Heart right ventricle (tissue), 16 donors: ENCODE measurements at places on chromosomes 13 and 19. TPM values are rescaled to one million over a fixed set of nuclear protein-coding genes. Genes with fewer than 3 reads are reported as not detected.

GRCh38 chr13:108834193-108834592, 204.8 kb downstream of the MYO16 start:
- no peaks in the 10 kb centered on the region for H3K36me3 ChIP-seq
- H3K27ac ChIP-seq, result no peak overlapping the region
- DNase-seq, result no peak
- H3K4me1 ChIP-seq, result no peaks in the 10 kb centered on the region
- H3K4me3 ChIP-seq, result no peak overlapping the region
- no peaks in the 10 kb centered on the region for H3K27me3 ChIP-seq

DNA sequence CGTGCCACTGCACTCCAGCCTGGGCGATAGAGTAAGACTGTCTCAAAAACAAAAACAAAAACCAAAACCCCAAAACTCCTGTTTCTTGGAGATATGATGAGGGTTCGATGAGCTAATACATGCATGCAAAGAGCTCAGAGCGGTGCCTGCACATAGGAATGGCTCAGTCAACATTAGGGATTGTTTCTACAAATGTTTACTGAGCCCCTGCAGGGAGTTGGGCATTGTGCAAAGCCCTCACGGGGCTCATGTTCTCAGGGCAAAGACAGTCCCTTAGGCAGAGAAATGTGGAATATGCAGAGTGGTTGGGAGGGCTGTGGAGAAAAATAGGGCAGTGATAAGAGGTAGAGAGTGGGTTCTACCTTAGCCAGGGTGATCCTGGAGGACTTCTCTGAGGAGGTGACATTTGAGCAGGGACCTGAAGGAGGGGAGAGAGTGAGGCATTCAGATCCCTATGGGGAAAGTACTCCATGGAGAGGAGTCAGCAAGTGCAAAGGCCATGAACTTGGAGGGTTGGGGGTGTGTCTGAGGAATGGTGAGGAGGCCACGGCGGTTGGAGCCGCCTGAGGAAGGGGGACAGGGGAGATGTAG, 1.5 kb upstream of the EHD2 start:
- no peak overlapping the region for H3K27ac ChIP-seq
- peaks cover 22% of the 10 kb centered on the region for H3K27me3 ChIP-seq
- H3K36me3 ChIP-seq, result peaks cover 4% of the 10 kb centered on the region
- peaks cover 18% of the 10 kb centered on the region for H3K4me1 ChIP-seq
- H3K4me3 ChIP-seq, result no peak overlapping the region
- DNase-seq, result no peak

DNA sequence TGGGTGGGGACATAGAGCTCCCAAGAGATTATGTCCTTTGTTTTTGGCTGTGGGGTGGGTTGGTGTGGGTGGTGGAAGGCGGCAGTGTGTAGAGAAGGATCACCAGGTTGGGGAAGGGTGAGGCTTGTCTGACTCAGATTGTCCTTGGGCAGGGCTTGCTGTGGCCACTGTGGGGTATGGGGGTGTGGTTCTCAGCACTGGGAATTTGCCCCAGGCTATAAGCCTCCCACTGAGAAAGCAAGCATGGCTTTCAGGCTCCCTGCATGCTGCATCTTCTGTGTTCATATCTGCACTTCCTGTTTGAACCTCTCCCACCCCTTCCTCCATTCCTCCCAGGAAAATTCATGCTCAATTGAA, 34.9 kb downstream of the DNAJC15 start:
- no peak overlapping the region for H3K4me3 ChIP-seq
- H3K27ac ChIP-seq, result no peak overlapping the region
- H3K27me3 ChIP-seq, result no peaks in the 10 kb centered on the region
- peak; percentile 24 for DNase-seq
- peaks cover 6% of the 10 kb centered on the region for H3K4me1 ChIP-seq
- H3K36me3 ChIP-seq, result no peaks in the 10 kb centered on the region

GRCh38 chr13:111047326-111047725, 67.8 kb upstream of the ARHGEF7 start:
- H3K4me1 ChIP-seq, result peaks cover 21% of the 10 kb centered on the region
- no peak overlapping the region for H3K27ac ChIP-seq
- no peak for DNase-seq
- H3K36me3 ChIP-seq, result no peaks in the 10 kb centered on the region

- no peak for DNase-seq
- no peak overlapping the region for H3K4me3 ChIP-seq
- H3K27me3 ChIP-seq, result no peaks in the 10 kb centered on the region
- no peak overlapping the region for H3K27ac ChIP-seq
Observed at GRCh38 chr13:25762281-25762680, 289.5 kb downstream of the SHISA2 start.

- DNase-seq, result no peak
- no peaks in the 10 kb centered on the region for H3K27me3 ChIP-seq
- no peaks in the 10 kb centered on the region for H3K36me3 ChIP-seq
- H3K4me1 ChIP-seq, result no peaks in the 10 kb centered on the region
- no peak overlapping the region for H3K27ac ChIP-seq
Observed at GRCh38 chr13:96851856-96852445, 142.3 kb downstream of the OXGR1 start.

GRCh38 chr13:32746474-32746873, 160.2 kb downstream of the PDS5B start:
- H3K27ac ChIP-seq, result no peak overlapping the region
- no peak overlapping the region for H3K4me3 ChIP-seq
- H3K27me3 ChIP-seq, result no peaks in the 10 kb centered on the region
- no peaks in the 10 kb centered on the region for H3K36me3 ChIP-seq
- DNase-seq, result no peak

DNA sequence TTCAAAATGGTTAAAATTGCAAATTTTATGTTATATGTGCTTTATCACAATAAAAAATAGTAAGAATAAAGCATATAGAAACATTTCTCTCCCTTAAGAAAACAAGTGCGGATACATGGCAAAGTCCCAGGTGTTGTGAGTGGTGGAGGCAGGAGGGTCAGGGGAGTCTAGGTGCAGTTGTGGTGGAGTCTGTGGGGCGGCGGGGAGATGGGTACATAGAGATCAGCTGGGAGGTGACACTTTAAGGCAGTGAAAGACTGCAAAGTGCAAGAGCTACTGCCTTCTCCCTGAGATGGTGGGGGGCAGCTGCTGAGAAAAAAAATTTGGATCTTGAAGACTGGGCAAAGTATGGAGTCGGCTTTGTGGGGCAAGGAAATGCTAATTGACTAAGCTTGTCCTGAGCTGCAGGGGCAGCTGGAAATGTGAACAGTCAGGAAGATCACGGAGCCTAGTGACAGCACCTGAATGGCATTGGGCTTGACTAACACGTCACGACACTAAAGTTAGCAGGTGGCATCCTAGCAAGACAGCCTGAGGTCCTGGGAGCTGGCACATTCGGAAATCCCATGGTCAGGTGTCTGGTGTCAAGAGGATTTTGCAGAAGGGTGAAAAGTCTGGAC, 72.9 kb upstream of the IRS2 start:
- H3K4me1 ChIP-seq, result no peaks in the 10 kb centered on the region
- H3K4me3 ChIP-seq, result no peak overlapping the region
- H3K27me3 ChIP-seq, result no peaks in the 10 kb centered on the region
- no peaks in the 10 kb centered on the region for H3K36me3 ChIP-seq

DNA sequence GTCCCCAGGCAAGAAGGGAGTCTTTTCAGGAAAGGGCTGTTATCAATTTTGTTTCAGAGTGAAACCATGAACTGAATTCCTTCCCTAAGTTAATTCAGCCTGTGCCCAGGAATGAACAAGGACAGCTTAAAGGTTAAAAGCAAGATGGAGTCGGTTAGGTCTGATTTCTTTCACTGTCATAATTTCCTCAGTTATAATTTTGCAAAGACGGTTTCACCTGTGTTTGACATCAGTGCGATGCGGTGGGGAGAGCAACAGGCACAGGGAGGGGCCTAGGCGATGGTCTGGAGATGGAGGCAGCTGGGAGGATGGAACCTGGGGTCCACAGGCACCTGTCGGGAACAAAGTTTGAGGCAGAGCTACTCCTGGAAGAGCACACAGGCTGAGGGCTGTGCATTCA, 5.9 kb upstream of the ZNF552 start:
- no peak overlapping the region for H3K27ac ChIP-seq
- DNase-seq, result no peak
- H3K4me1 ChIP-seq, result peaks cover 34% of the 10 kb centered on the region

GRCh38 chr19:664913-665443, 2.0 kb upstream of the RNF126 start:
- peak overlapping the region; percentile 36 for H3K4me3 ChIP-seq
- no peak overlapping the region for H3K27ac ChIP-seq
- peak; percentile 80 for DNase-seq
- H3K36me3 ChIP-seq, result no peaks in the 10 kb centered on the region
- H3K27me3 ChIP-seq, result no peaks in the 10 kb centered on the region
- H3K4me1 ChIP-seq, result peaks cover 42% of the 10 kb centered on the region

DNA sequence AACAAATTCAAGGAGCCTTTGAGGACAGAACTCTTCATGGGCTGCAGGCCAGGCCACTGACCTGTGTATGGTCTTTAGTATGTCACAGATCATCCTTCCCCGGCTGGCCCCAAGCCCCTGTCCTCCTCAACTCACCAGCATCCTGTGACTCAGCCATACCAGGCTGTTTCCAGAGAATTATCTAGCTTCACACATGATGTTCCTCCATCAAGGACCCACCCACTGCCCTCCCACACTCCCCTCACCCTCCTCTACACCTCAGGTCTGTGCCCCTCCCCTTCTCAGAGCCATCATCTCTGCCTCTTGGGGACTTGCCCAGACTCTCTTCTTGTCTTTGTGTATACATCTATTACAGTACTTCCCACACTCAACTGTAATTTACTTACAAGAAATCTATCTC, 14.7 kb downstream of the DCT start:
- no peak overlapping the region for H3K4me3 ChIP-seq
- DNase-seq, result no peak
- H3K4me1 ChIP-seq, result no peaks in the 10 kb centered on the region
- H3K27me3 ChIP-seq, result no peaks in the 10 kb centered on the region

GRCh38 chr13:36313047-36313969, 15.7 kb upstream of the CCDC169 start:
- H3K4me1 ChIP-seq, result no peaks in the 10 kb centered on the region
- no peak overlapping the region for H3K27ac ChIP-seq
- no peaks in the 10 kb centered on the region for H3K27me3 ChIP-seq

DNA sequence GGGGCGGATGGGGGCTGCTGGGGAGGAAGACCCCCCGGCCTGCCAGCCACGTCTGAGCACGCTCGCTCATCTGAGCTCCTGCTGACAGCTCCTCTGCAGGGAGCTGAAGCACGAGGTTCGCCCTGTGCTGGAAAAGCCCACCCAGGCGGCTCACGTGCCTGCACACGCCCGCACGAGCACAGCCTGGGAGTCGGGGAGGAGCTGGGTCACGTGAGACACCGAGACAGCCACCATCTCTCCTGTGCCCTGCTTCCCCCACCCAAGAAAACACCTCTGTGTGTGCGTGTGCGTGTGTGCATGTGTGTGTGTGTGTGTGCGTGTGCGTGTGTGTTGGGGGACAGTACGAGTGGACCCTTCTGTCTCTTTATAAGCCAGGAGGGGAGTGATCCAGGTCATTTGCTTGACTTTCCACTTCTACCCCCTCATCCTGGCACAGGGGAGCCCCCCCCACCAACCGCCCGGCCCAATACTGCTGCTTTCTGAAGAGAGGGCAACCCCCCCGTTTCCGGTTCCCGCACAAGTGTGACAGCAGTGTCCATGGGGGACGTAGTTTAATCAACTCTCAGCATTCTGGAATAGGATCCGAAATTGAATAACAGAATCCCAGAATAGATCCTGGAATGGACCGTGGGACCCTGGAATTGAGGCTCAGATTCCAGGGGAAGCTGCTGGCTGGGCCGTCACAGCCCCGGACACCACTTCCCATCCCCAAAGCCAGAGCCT, 42.5 kb downstream of the CELF5 start:
- H3K4me3 ChIP-seq, result no peak overlapping the region
- H3K36me3 ChIP-seq, result no peaks in the 10 kb centered on the region
- DNase-seq, result no peak
- H3K4me1 ChIP-seq, result no peaks in the 10 kb centered on the region
- no peak overlapping the region for H3K27ac ChIP-seq

DNA sequence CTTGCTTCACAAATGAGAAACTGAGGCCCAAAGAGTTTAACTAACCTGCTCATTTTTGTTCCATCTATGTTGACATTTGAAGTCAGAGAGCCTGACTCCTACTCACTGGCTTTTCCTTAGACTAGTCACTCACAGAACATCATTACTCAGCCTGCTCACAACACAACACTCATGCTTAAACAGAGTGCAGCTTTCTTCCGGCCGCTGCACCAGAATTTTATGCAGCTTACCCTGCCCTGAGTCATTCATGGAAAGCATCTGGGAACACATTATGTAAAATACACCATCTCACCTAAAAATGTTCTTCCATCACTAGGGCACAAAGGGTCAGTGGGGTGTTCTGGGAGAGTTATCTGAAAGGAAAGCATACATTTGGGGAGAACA, 303.4 kb downstream of the SPRY2 start:
- no peaks in the 10 kb centered on the region for H3K27me3 ChIP-seq
- no peak overlapping the region for H3K27ac ChIP-seq
- DNase-seq, result no peak

GRCh38 chr13:31880851-31881494, 141.6 kb downstream of the RXFP2 start:
- H3K36me3 ChIP-seq, result no peaks in the 10 kb centered on the region
- peaks cover 41% of the 10 kb centered on the region for H3K4me1 ChIP-seq
- H3K4me3 ChIP-seq, result no peak overlapping the region
- H3K27me3 ChIP-seq, result no peaks in the 10 kb centered on the region
- DNase-seq, result no peak

GRCh38 chr13:44797685-44798084, 191.6 kb downstream of the NUFIP1 start:
- no peaks in the 10 kb centered on the region for H3K27me3 ChIP-seq
- H3K27ac ChIP-seq, result no peak overlapping the region
- H3K4me3 ChIP-seq, result no peak overlapping the region
- no peaks in the 10 kb centered on the region for H3K36me3 ChIP-seq
- H3K4me1 ChIP-seq, result peaks cover 3% of the 10 kb centered on the region

DNA sequence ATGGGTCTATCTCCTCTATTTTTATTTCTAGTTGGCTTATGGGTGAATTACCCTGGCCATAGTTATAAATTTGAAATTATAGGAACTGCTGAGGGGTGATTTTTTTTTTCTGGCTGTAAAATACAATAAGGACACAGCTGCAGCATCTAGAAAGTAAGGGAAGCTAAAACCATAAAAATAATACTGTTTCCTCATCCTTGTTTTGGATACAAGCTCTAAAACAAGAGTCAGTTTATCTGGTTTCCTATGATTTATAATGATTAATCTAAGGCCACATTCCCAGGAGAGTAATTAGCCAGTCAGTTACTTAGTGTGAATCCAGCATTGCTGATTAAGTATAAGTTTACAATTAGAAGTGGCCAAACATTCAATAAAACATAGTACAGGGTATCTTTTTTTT, 219.1 kb upstream of the NBEA start:
- DNase-seq, result no peak
- no peak overlapping the region for H3K27ac ChIP-seq
- no peaks in the 10 kb centered on the region for H3K36me3 ChIP-seq
- no peaks in the 10 kb centered on the region for H3K27me3 ChIP-seq
- no peak overlapping the region for H3K4me3 ChIP-seq

- peaks cover 8% of the 10 kb centered on the region for H3K4me1 ChIP-seq
- DNase-seq, result no peak
- no peaks in the 10 kb centered on the region for H3K36me3 ChIP-seq
- H3K27ac ChIP-seq, result no peak overlapping the region
- no peaks in the 10 kb centered on the region for H3K27me3 ChIP-seq
Observed at GRCh38 chr13:108082481-108082880, 132.9 kb downstream of the LIG4 start.

ZIM2 gene
- not detected for total RNA-seq

PSG7 gene
- not detected for total RNA-seq

DAND5 gene
- total RNA-seq, result 14.4 TPM

COL4A2 gene
- total RNA-seq, result 96.4 TPM

ZSCAN4 gene
- total RNA-seq, result 0.19 TPM

SHC2 gene
- total RNA-seq, result 16.3 TPM

METTL21C gene
- not detected for total RNA-seq

KLK3 gene
- not detected for total RNA-seq

PSG1 gene
- total RNA-seq, result not detected

CKM gene
- total RNA-seq, result 3,088 TPM

ACER1 gene
- not detected for total RNA-seq

CACNG8 gene
- total RNA-seq, result 0.14 TPM

HMG20B gene
- total RNA-seq, result 32.0 TPM

SLC46A3 gene
- 13.7 TPM for total RNA-seq

CCDC169 gene
- total RNA-seq, result 1.9 TPM
